ENCODE measurements at places on chromosomes 3 and 15.

DNA sequence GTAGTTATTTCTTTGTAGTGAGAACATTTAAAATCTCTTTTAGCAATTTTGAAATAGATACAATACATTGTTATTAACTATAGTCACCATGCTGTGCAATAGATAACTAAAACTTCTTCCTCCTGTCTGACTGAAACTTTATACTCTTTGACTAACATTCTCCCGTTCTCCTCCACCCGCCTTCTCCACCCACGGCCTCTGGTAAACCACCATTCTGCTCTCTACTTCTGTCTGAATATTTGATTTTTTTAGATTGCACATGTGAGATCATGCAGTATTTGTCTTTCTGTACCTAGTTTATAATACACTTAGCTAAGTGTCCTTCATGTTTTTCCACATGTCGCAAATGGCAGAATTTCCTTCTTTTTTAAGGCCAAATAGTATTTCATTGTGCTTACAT lies 72.8 kb upstream of the RBM5 start:
- no peak for DNase-seq

DNA sequence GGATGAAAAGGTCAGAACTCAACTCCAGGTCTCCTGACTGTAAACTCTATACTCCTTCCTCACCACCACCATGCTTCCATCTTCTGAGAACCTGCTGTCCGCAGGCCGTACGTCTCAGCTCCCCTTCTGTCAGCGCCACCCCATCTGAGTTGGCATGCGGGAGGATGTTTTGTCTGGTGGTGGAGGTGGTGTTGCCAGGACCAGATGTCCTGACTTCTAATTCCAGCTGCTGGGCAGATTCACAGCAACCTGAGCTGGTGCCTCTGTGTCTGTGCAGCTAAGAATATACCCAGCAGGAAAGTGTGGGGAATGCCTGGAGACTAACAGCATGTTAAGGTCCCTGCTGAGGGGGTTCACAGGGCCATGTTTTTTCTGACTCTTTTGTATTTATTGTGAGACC lies 23.2 kb downstream of the PLA1A start:
- no peak for DNase-seq

DNA sequence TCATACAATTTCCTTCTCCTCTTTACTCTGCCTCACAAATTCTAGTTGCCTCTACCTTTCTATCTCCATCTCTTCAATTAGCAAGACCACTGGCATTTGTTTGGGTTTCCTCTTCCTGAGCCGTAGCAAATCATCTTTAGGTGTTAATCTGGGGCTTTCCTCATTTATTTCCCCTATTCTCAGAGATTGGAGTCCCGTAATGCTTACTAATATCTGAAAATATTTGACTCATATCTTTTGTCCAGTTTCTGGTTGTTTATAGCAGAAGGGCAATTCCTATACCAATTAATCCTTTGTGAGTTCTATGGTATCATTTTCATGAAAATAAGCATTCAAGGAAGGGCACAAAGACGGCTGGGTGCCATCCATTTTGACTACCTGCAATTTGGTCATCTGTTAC lies 103.7 kb downstream of the NR2E3 start:
- DNase-seq, result no peak

GRCh38 chr3:128367221-128367620 lies 99.5 kb downstream of the DNAJB8 start:
- DNase-seq, result no peak

- no peak for DNase-seq
Observed at GRCh38 chr3:123568034-123568433, 16.8 kb downstream of the HACD2 start.

DNA sequence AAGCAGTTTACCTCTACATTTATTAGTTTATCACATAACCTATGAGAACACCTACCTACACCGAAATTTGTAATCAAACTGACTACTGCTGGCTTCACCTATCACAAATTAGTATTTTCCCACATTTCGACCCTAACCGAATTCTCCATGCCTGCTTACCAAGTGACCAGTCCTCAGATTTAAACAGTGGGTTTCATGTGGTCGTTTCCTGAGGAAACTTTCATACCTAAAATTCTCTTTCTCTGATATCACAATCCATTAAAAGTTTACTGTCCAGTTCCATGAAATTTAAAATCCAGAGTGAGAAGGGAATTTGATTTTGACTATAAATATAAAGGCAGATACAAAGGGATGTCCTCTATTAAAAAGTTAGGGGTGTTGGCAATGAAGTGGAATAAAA lies 1.9 kb downstream of the PLOD2 start:
- DNase-seq, result no peak

DNA sequence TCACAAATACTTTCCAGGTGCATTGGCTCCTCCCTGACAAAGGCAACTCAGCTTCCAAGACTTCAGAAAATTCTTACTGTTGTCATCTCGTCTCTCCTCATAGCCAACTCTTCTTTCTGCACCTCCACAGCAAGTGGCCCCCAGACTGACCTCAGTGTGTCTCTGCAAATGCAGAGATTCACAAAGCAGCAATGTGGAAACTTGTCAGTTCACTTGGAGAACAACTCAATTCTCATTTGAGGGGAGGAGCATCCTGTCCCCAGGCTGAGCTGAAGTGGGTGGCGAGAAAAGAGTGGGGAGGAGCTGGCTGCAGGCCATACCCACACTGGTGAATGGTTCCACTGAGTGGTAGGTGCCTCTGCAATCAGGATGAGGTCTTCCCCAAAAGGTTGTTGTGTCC lies 248.7 kb upstream of the IL12A start:
- no peak for DNase-seq

- no peak for DNase-seq
Observed at GRCh38 chr15:92226020-92226612, 167.6 kb upstream of the ST8SIA2 start.

DNA sequence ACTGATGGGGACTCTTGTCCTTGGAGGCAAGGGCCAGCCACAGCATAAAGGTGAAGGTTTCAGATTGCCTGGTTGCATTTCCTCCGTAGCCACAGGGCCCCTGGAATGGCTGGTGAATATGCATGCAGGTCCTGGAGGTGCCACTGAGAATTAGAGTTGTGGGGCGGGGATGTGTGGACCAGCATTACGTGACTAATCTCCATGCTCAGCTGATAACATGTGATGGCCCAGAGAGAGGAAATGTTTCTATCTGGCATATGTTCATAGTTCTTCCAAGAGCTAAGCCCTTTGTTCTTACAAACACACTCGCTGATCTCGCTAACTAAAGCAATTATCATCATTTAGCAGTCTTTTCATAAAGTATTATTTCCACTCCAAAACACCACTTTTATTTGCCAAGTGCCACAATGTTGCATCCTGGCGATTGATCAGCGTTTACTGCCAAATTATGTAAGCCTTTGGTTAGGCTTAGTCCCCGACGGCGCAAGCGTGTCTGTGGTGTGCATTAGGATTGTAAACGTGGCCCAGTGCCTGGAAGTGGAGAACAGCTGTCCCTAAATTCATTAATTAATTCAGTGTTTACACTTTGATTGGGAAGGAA lies 55.9 kb downstream of the CGNL1 start:
- DNase-seq, result no peak

- DNase-seq, result no peak
Observed at GRCh38 chr3:194166682-194167479, 30.9 kb downstream of the HES1 start.

- DNase-seq, result peak; percentile 73
Observed at GRCh38 chr3:194270627-194271459, 80.3 kb downstream of the CPN2 start.

DNA sequence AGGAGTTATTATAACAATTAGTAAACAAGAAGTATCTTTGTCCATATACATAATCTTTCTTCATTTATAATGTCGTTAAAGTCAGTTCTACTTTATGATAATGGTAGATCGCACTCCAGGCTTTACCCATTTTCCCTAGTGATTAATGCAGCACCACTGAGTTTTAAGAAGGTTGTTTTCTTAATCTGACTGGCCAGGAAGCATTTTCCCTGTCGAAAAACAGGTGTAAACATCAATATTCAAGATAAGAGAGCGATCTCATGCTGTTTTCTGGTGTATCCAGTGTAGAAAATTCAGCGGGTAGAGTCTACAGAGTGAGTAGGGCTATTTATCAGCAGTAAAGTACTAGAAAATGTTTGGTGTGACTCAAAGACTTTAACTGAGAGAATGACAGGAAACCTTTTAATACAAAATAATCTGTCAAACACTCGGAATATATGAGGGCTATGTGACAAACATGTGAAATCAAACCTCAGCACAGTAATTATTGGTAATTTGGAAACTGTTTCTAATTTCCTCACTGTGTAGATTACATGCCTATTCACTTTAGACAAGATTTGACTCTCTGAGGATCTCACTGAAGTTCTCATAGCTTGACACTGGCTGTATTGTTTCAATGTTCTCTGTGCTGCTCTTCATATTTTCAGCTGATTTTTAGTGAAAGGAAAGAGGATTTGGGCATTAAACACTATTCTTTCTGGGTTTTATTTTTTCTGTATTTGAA lies 1013.2 kb downstream of the VGLL3 start:
- no peak for DNase-seq

- DNase-seq, result no peak
Observed at GRCh38 chr3:133928136-133928893, 32.6 kb upstream of the RAB6B start.

GRCh38 chr3:37729119-37729518 lies 132.6 kb upstream of the CTDSPL start:
- DNase-seq, result no peak

DNA sequence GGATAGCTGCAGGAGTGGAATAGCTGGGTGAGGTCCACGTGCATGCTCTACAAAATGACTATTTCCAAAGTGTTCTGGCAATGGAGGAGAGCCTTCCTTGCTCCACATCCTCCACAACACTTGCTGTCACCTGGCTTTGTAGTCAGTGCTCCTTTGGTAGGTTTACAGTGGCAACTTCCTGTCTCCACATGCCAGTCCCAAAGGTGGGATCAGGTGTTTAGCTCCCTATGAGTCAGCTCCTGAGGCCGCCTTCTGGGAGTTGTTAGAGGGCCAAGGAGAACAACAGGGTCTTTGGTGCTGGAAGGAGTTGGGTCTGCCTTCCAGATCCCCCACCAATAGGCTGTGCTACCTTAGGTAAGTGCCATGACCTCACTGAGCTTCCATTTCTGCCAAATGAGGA lies 15.3 kb upstream of the LIMD1 start:
- no peak for DNase-seq

DNA sequence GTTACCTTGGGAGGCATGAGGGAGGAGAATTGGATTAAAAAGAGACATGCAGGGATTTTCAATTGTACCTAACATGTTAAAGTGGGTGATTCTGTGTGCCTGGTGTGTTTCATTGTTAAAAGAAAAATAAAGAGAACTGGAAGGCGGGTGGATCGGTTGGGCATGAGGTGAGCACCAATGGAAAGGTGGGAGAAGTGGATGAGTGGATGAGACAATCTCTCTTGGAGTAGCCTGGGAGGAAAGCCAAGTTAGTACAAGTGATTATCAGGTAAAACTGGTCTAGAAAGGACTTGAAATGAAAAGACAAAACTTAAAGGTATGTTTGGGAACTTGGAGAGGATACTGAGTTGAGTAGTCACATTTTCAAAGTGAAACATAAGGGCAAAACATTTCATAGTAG lies 12.1 kb downstream of the VEPH1 start:
- no peak for DNase-seq

DNA sequence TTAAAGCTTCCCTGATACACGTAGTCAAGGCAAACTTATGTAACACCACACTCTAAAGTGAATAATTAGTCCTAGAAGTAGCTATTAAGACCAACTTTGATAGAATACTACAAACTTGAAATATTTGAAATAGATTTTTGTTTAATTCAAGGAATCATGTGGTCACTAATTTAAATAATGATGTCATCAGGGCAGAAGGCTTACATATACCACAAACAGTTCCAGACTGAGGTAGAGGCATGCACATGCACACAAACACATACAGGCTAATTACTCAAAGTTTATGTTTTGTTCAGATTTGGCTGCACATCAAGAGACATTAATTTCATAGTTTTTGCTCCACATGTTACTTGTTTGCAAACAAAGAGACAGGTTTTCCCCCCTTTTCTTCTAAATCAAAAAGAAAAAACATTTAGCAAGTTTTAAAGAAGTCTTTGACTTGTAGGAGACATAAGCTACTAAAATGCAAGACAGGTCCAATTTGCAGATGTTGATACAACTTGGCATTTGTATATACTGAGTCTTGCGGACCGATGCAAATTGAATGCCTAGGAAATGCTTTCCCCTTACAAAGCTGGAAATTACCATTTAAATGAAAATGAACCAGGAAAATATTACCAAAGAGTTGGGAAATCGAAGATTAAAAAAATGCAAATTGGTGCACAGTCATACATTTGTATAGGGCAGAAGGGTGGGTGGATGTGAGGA lies 594.8 kb downstream of the MAGI1 start:
- no peak for DNase-seq

DNA sequence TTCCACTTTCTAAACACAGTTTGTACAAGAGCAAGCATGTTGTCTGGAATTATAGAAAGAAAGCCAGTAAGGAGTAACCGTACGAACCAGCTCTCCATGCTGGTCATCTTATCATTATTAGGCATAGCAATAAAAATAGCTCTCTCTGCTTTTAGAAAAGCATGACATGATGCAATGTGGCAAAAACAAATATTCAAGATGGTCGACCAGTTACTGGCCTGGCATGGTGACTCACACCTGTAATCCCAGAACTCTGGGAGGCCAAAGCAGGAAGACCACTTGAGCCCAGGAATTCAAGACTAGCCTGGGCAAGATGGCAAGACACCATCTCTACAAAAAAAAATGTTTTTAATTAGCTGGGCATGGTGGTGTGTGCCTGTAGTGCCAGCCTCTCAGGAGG lies 2.6 kb upstream of the MAP4 start:
- no peak for DNase-seq

- DNase-seq, result no peak
Observed at GRCh38 chr3:192239956-192240355, 487.4 kb downstream of the FGF12 start.

GRCh38 chr3:65347166-65347565 lies 659.4 kb upstream of the ADAMTS9 start:
- no peak for DNase-seq

DNA sequence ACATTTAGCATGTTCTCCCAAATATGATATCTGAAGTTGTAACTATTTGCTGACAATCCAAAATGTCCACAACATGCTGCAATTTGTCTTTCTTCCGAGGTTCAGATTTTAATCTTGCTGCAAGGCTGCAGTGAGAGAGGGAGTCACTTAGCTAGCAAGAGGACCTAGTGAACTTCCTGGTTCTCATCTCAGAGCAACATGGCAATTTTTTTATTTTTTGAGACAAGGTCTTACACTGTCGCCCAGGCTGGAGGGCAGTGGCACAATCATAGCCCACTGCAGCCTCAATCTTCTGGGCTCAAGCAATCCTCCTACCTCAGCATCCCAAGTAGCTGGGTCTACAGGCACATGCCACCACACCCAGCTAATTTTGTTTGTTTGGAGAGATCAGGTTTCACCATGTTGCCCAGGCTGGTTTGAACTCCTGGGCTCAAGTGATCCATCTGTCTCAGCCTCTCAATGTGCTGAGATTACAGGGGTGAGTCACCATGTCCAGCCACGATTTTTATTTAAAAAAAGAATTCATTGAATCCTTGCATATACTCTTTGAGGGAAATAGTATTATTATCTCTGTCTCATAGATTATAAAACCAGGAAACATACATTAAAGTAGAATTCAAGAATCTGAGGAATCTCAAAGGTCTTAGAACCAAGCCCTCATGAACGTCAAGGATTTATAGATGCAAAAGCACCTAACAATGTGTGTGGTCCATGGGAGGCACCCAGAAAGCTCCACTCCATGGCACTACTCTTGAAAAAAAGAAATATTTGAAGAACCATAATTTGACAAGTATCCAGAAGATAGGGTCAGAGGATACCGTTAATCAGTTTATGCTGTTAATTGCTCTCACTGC lies 9.1 kb downstream of the HDC start:
- no peak for DNase-seq

GRCh38 chr3:56762718-56763117 lies 39.0 kb downstream of the ARHGEF3 start:
- no peak for DNase-seq
